Epithelial cell of proximal tubule (primary cell): ENCODE measurements at places on chromosomes 3 and 15.

- no peak for DNase-seq
These were observed 598 bp upstream of the GMNC start for GRCh38 chr3:190863119-190863465.

- peak; percentile 99 for DNase-seq
These were observed 275.6 kb downstream of the ZNF621 start for GRCh38 chr3:40800343-40800742.

DNA sequence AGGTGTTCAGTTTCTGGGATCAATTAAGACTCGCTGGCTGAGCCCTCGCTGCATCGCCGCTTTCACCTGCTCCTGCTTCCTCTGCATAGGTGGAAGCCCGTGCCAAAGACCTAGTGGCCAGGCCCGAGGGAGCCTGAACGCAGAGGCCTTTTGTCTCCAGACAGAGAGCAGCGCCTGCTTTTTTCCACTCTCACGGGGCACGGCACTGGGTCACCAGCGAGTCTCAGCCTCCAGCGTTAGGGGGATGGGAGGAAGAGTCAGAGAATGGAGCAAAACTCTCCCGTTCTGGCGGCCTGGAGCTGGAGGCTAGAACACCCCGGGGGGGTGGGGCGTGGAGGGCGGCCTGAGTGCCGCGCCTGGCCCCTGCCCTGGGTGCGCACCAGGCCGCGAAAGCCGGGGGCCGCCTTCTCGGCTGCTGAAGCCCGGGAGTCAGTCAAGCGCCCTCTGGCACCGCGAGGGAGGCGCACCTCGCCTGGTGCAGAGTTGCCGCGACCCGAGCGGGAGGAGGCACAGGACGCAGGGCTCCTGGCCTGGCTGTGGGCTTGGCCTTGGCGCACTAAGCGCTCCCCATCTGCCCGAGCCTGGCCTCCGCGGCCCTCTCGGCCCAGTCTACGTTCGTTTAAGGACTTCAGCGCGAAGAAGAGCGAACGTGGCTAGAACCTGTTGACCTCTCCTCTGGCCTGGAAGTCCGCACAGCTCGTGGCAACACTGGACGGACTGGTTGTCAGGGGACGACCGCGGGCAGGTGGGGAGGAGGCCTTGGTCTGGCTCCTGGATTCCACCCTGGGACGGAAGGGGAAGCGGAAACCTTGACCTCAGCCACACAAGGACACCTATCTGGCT, 21.5 kb downstream of the NR2F2 start:
- no peak for DNase-seq

GRCh38 chr3:14228681-14229470, 50.3 kb downstream of the LSM3 start:
- peak; percentile 77 for DNase-seq

DNA sequence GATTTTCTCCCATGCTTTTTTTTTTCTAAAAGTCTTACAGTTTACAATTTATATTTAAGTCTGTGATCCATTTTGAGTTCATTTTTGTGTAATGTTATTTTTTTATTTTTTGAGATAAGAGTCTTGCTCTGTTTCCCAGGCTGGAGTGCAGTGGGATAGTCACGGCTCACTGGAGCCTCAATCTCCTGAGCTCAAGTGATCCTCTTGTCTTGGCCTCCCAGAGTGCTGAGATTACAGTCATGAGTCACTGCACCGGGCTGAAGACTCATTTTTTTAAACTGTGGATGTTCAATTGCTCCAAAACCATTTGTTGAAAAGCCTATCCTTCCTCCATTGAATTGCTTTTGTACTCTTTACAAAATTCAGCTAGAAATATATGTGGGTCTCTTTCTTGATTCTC, 19.5 kb downstream of the LNP1 start:
- DNase-seq, result no peak
